Small intestine (tissue), 16 donors: ENCODE measurements at places on chromosomes 4 and X. TPM values are rescaled to one million over a fixed set of nuclear protein-coding genes. Genes with fewer than 3 reads are reported as not detected.

Gene USP17L18
- not detected for polyA plus RNA-seq

Gene F11
- 0.53 TPM for polyA plus RNA-seq

Gene CITED1
- polyA plus RNA-seq, result 1.3 TPM

Gene FBXW7
- 7.4 TPM for polyA plus RNA-seq

Gene ADAD1
- not detected for polyA plus RNA-seq

Gene MAGEC1
- polyA plus RNA-seq, result not detected

Gene SSX1
- polyA plus RNA-seq, result not detected

Gene GABRG1
- polyA plus RNA-seq, result 0.01 TPM

Gene UGT2B17
- 121 TPM for polyA plus RNA-seq

Gene STAP1
- 0.56 TPM for polyA plus RNA-seq

Gene TAF7L
- polyA plus RNA-seq, result 0.03 TPM

Gene WWC2
- polyA plus RNA-seq, result 1.6 TPM

Gene ABRAXAS1
- polyA plus RNA-seq, result 3.4 TPM

Gene PABPC1L2A
- polyA plus RNA-seq, result 0.15 TPM

Gene KLB
- polyA plus RNA-seq, result 0.89 TPM

Gene SLC6A14
- polyA plus RNA-seq, result 1.1 TPM

Gene STS
- polyA plus RNA-seq, result 3.4 TPM

Gene GLOD5
- 31.3 TPM for polyA plus RNA-seq

Gene MECP2
- polyA plus RNA-seq, result 14.7 TPM
